ENCODE measurements at places on chromosomes 12 and 14.
A peak's percentile ranks its signal among the peaks of the same experiment; 100 is the strongest.

- no peak for DNase-seq
These were observed 23.1 kb downstream of the ENTPD5 start for GRCh38 chr14:73995977-73996378.

GRCh38 chr12:131231032-131231980 is 277.6 kb downstream of the ADGRD1 start:
- DNase-seq = no peak

- no peak for DNase-seq
These were observed 7.3 kb upstream of the ZNF740 start for GRCh38 chr12:53173085-53173715.

- no peak for DNase-seq
These were observed 131.3 kb downstream of the ITPR2 start for GRCh38 chr12:26701604-26702215.

- no peak for DNase-seq
These were observed 104.8 kb downstream of the DPF3 start for GRCh38 chr14:72788972-72789728.

DNA sequence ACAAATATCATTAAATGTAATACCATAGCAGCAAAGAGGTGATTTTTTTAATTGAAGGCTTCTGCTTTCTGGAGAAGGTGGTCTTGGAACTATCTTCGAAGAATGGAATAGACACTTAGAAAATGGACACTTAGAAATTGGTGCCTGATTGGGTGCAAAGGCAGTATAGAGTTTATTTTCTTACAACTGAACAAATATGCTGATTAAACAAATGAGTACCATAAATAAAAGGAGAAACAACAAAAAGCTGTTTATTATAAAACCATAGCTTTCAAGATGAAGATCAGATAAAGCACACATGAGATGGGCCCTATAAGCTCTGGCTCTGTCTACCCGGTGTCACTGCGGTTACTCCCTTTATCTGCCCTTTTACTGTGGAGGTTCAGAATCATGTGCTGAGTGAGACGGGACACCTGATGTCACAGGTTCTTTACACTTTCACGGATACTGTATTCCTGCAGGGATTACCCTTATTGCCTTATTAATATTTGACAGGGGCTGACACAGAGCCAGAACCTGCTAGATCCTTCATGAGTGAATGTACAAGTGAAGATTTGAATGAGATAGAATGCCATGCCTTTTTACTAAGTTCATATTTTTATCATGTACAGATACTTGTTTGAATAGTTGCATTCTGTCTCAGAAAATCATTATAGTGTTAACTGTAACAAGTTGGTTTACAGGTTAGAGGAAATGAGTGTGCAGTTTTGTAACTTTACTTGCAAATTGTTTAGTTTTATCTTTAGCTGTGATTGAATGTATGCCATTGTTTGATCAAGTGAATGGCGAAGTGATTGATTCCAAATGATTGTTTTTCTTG is 477.5 kb upstream of the RGS6 start:
- no peak for DNase-seq

GRCh38 chr12:102971227-102971626 is 13.8 kb downstream of the ASCL1 start:
- DNase-seq = no peak

GRCh38 chr14:81219759-81220579 is 790 bp downstream of the GTF2A1 start:
- peak; percentile 30 for DNase-seq

GRCh38 chr14:94049625-94050023 is 23.5 kb downstream of the OTUB2 start:
- no peak for DNase-seq

GRCh38 chr14:76927971-76928700 is 100.4 kb downstream of the IRF2BPL start:
- no peak for DNase-seq

- no peak for DNase-seq
These were observed 19.1 kb upstream of the DNM1L start for GRCh38 chr12:32659908-32660440.

DNA sequence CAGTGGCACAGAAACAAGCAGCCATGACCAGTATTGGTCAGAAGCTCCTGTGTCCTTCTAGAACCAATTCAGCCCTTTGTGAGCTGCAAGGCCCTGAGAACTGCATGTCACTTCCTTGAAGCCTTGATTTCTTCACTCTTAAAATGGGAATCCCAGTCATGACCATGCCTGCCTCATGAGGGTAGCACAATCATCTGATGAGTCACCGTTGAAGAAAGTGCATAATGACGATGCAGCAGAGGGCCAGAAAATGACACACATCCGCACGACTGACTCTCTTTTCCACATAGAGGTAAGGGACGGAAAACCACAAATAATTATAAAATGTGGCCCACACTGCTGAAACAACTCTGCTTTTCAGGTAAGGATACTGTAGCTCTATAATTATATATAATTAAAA is 777.4 kb downstream of the BCL11B start:
- DNase-seq = no peak

- DNase-seq = no peak
These were observed 166.7 kb downstream of the TMTC3 start for GRCh38 chr12:88308825-88309224.

- DNase-seq = no peak
These were observed 84.9 kb upstream of the FOXG1 start for GRCh38 chr14:28681681-28682080.

DNA sequence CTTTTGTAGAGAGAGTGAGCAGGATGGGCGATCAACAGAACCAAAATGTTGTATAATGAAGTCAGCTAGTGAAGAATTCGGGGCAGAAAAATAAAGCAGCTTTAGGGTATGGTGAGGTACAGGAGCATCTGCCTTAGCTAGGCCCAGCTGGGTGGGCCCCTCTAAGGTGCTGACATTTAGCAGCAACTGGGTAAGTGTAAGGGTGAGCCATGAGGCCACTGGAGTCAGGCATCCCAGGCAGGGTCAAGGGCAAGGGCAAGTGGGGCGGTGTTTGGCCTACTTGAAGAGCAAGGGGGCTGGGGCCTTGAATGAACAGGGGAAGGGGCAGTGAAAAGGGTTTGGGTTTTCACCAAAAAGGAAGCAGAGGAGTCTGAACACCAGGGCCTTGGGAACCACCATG is 583.6 kb downstream of the BCL11B start:
- DNase-seq = no peak

- DNase-seq = no peak
These were observed 276.3 kb downstream of the DUSP6 start for GRCh38 chr12:89075880-89076540.

DNA sequence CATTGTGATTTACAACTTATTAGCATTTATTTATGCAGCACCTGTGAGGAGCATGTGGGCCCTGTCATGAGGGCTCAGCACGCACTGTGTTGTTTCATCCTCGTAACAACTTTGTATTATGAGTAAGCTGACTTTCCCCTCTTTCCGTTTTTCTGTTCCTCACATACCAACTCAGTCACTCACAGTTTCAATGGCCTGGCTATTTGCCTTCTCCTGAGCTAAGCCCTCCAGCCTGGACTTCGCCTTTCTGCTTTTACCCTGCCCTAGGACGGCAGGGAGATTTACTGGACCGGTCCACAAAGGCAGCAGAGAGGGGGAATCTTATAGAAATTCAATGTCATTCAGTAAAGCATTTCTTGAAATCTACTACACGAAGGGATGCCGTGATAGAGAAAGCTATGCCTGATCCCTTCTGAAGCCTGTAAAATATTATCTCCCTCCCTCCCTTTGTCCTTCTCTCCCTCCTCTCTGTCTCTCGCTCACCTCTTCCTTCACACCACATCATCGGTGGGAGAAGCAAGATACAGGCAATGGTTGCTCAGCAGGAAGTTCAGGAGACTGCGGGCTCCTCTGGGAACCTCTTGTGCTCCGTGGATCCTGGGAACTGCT is 219.2 kb upstream of the TBX3 start:
- DNase-seq = no peak

DNA sequence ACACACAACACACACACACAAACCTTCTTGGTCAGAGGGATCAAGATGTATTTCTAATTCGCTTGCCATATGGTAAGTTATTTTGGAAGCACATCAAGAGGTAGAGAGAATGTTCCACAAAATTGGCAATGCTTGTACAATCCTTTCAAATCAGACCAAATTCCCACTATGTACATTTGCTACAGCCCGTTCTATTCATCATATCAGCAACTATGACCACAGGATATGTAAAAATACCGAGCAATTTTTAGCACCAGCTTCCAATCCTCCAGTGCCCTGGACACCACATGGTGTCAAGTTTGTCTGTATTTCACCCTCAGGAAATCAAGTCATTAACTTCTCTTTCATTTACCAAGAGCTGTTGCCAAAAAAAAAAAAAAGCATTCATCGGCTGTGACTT is 21.2 kb downstream of the TBX5 start:
- DNase-seq = no peak

GRCh38 chr12:41521872-41522379 is 333.8 kb downstream of the PDZRN4 start:
- DNase-seq = no peak

DNA sequence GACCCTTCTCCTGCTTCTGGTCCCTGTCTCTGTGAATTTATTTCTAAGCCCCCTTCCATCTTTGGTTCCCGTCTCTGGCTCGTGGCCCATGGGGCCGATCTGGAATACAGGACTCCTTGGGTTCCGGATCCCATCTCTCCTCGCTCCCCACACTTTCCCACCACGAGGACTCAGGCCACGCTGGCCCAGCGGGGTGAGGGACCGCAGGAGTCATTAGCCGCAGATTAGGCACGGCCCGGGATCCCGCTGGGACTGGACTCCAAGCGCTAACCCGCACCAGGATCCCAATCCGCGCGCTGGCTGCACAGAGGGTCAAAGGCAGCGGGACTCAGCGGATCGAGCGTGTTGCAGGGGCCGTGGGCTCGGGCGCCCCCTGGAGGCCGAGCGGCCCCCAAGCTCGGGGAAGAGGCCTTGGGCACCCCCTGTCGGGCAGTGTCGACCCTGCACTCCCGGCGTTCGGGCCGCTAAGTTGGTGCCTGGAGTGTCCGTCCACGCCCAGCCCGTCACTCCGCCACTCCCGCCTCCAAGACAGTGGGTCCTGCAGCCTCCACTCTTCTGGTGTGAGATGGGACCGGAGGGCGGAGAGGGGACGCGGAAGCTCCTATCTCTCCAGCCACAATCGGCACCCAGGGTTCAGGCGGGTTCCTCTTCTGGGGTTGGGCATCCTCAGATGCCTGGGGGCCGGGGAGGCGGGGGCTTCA is 9.5 kb downstream of the SHMT2 start:
- peak; percentile 89 for DNase-seq

DNA sequence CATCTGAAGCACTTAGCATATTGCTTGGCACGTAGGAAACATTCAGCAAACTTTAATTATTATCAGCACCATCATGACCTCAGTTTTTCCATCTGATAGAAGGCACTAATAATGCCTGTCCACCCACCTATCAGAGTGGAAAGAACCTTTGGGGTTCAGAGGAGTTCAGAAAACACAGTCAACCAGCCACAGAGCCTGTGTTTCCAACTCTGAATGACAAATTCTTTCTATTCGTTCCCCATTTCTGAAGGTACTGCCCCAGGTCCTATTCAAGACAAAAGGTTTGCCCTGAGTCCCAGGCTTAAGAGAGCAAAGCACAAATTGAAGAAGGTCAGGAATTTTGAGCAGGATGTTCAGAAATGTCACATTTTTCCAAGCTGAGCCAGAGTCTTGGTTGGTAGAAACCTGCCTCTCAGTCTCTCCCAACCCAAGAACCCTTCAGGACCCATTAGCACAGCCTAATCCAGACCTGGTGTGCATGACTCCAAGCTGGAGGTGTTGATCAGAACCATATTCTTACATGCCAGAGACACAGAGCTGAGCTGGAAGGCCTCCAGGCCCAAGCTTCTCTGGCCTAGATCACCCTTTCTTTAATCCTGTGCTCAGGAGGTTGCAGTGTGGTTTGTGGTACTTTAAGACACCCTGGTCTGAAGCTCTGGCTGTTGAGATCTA is 114.4 kb downstream of the TBX5 start:
- no peak for DNase-seq

DNA sequence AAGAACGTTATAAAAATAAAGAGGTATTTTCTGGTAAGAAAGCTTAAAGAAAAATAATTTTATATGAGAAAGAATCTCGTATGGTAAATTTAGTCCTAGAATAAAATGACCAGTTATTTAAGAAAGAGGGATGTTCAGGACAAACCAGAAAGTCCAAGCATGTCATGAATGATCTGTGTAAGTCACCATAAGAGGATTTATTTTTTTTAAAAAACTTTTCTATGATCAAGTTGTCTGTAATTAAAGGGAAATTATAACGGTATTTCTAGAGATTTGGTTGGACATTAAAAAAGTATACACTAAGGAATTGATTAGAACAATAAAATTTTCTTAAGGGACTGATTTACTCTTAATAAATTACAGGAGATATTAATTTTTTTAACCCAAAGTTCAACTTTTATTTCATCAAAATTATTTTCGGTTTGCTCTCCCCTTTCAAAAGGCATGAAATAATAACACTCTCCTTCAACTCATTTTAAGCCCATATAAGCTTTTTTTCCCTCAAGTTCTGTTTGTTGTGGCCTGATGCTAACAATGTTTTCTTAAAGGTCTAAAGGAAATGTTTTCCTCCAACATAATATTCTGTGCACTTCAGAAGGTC is 49.9 kb upstream of the CPSF6 start:
- no peak for DNase-seq

GRCh38 chr14:88300817-88301216 is 22.3 kb downstream of the KCNK10 start:
- no peak for DNase-seq

DNA sequence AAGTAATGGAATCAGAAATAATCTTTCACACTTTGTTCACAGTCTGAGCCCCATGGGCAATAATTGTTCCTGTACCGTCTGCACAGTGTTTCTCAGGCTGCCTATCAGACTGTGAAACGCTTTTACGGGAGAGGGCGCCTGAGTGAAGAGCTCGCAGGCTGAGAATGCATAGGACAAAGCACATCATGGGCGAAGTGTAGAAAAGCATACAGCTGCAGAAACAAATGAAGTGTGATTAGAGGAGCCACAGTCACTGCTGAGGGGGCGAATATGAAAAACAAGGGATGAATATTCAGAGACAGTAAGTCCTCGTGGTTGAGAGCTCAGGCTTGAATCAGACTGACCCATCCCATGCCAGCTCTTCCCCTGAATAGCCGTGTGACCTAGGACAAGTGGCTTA is 438.4 kb upstream of the DCN start:
- no peak for DNase-seq

GRCh38 chr12:93199831-93200236 is 177.9 kb upstream of the NUDT4 start:
- no peak for DNase-seq

Data from activated T-cell treated with anti-CD3 and anti-CD28 coated beads for 48 hours (primary cell).